ENCODE measurements at places on chromosomes 13 and 19. TPM values are rescaled to one million over a fixed set of nuclear protein-coding genes. Genes with fewer than 3 reads are reported as not detected.

The KLK1 gene
- 2.1 TPM for total RNA-seq

The ZNF331 gene
- total RNA-seq: 57.2 TPM

The C19orf73 gene
- 0.72 TPM for total RNA-seq

DNA sequence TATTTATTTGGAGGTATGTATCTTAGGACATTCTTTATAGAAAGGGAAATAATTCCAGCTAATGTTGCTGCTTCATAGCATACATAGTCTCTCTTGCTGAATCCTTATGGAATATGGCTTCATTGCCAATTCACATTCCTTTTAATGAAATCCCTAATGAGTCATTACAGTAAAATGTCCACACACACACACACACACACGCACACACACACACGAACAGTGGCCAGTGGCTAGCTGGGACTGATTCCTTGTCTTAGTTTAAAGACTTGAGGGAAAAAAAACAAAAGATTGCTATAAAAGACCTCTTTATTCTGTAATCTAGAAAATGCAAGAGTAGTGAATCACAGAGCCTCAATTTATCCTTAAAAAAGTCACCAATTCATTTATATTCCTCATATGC is 301.6 kb downstream of the SLITRK6 start:
- DNase-seq: no peak
- no peak overlapping the region for H3K27ac ChIP-seq
- no peaks in the 10 kb centered on the region for H3K27me3 ChIP-seq
- no peaks in the 10 kb centered on the region for H3K4me1 ChIP-seq
- no peaks in the 10 kb centered on the region for H3K36me3 ChIP-seq
- H3K4me3 ChIP-seq: no peak overlapping the region

DNA sequence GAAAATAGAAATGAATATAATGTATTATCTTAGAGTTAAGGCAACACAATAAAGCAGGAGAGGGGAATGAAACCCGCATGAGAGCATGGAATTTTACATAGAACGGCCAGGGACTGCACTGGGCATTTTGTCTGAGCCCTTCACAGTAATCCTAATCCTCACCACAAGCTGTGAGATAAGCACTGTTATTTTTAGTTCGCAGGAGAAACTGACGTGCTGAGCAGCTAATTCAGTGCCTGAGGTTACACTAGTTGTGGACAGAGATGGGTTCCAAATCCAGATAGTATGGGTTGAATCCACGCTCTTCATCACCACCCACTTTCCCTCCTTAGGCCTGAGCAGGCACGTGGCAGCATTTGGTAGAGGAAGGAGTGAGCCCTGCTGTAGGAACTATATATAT is 24.8 kb upstream of the ZNF527 start:
- H3K36me3 ChIP-seq: peaks cover 44% of the 10 kb centered on the region
- no peaks in the 10 kb centered on the region for H3K4me1 ChIP-seq
- no peaks in the 10 kb centered on the region for H3K27me3 ChIP-seq
- DNase-seq: no peak

DNA sequence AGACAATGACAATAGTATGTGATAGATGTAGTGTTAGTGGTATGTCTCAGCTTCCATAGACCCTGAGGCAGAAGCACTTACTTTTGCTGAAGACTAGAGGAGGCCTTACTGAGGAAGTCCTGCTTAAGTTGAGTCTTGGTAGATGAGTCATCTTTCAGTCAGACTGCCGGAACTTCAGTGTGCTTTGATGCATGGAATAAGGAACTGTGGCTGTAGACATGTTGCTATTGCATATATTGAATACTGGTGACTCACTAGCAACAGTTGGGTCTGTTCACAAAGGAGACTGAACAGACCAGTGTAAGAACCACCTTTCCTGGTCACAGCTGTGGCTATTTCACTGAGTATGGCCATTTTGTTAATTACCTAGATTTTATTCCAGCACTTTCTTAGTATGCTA is 1000.6 kb downstream of the OLFM4 start:
- no peak for DNase-seq
- H3K27ac ChIP-seq: no peak overlapping the region
- H3K27me3 ChIP-seq: no peaks in the 10 kb centered on the region
- H3K36me3 ChIP-seq: peaks cover 12% of the 10 kb centered on the region

- no peak for DNase-seq
- H3K4me3 ChIP-seq: no peak overlapping the region
- no peaks in the 10 kb centered on the region for H3K27me3 ChIP-seq
- peaks cover 2% of the 10 kb centered on the region for H3K36me3 ChIP-seq
- no peaks in the 10 kb centered on the region for H3K4me1 ChIP-seq
Measured at GRCh38 chr19:14101003-14101545, 10.5 kb upstream of the SAMD1 start.

GRCh38 chr13:110500341-110500740 is 61.2 kb downstream of the RAB20 start:
- no peaks in the 10 kb centered on the region for H3K27me3 ChIP-seq
- H3K4me3 ChIP-seq: no peak overlapping the region
- no peak overlapping the region for H3K27ac ChIP-seq

Data from H9 (cell line).